ENCODE measurements at places on chromosomes 11 and 22.

- DNase-seq = no peak
Observed at GRCh38 chr11:19018901-19019300, 41.6 kb downstream of the MRGPRX2 start.

DNA sequence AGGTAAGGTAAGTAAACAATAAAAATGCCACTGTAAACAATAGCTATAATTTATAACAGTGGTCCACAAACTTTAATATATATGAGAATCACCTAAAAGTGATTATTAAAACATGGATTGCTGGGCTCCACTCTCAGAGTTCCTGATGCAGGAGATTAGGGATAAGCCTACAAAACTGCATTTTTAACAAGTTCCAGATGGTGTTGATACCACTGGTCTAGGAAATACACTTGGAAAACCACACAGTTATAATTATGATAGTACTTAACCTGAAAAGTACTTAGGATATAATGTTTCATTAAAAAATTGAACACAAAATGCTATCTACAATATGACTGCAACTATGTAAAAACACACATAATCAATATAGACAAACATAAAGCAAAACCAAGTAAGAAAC, 20.4 kb downstream of the FCHSD2 start:
- DNase-seq = no peak

DNA sequence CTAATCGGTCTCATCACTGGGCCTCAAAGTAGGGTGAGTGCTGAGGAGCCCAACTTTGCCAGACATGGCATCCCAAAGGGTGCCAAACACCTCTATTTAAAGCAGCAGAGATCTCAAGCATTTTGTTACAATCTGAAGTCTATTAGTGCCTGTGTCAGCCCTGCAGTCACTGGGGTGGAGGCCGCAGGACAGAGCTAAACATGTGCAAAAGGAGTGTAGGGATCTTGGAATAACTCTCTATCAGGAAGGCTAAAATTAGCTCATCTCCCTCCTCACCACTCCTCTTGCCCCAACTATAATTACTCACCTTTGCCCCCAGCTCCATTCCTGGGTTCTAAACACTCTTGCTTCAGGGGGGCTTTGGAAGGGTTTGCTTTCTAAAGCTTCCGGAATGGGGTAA, 87.5 kb downstream of the TIMP3 start:
- DNase-seq = no peak

GRCh38 chr11:115710426-115710825, 206.2 kb upstream of the CADM1 start:
- DNase-seq = no peak

Data from CD4-positive, CD25-positive, alpha-beta regulatory T cell (primary cell).